ENCODE measurements at places on chromosomes 3 and 15. TPM values are rescaled to one million over a fixed set of nuclear protein-coding genes. Genes with fewer than 3 reads are reported as not detected.
A peak's percentile ranks its signal among the peaks of the same experiment; 100 is the strongest.

GRCh38 chr3:18092726-18093125 is 332.4 kb downstream of the SATB1 start:
- H3K4me3 ChIP-seq = no peak overlapping the region
- no peaks in the 10 kb centered on the region for H3K36me3 ChIP-seq
- no peaks in the 10 kb centered on the region for H3K4me1 ChIP-seq
- no peaks in the 10 kb centered on the region for H3K27me3 ChIP-seq

- no peak overlapping the region for H3K4me3 ChIP-seq
- no peak for DNase-seq
- H3K4me1 ChIP-seq = peaks cover 12% of the 10 kb centered on the region
- H3K27ac ChIP-seq = no peak overlapping the region
- H3K36me3 ChIP-seq = no peaks in the 10 kb centered on the region
Measured at GRCh38 chr3:51673181-51673801, 2.2 kb downstream of the TEX264 start.

DNA sequence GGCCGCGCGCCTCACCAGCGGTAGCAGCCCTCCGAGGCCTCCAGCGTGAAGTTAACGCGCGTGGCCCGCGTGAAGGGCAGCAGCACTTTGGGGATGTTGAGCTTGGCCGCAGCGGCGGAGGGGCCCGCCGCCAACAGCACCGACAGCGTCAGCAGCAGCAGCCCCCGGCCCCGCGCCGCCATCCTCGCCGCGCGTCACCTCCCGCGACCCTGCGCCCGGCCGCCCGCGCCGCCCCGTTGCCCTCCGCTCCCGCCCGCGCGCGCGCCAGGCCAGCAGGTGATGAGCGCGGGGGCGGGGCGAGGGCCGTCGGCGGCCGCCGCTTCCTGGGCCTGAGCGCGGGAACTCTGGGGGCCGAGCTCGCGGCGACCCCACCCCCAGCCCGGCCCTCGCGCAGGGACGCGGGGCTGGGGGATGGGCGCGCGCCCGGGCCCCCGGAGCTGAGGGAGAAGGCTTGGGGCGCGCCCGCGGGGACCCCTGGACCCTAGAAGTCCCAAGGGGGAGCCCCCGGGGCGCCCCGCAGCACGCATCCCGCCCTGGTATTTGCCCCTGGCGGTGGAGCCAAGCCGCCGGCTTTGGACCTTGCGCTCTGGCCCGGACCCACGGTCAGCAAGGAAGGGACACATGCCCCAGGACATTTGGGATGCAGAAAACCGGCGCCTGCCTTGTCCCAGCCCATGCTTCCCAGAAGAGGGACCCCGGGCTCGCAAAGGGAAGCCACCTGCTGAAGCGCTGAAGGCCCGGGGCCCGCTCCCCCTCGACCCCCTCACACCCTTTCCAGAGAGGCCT is at the start of gene NUP210:
Gene NUP210 (minus strand): TSS at position 278 of the 786 bp plus-strand sequence. CDS start 96 bp downstream, at position 182.
- no peaks in the 10 kb centered on the region for H3K4me1 ChIP-seq
- DNase-seq = no peak
- no peak within 1 kb of the TSS for H3K27ac ChIP-seq
- H3K36me3 ChIP-seq = no peaks in the 10 kb centered on the region

DNA sequence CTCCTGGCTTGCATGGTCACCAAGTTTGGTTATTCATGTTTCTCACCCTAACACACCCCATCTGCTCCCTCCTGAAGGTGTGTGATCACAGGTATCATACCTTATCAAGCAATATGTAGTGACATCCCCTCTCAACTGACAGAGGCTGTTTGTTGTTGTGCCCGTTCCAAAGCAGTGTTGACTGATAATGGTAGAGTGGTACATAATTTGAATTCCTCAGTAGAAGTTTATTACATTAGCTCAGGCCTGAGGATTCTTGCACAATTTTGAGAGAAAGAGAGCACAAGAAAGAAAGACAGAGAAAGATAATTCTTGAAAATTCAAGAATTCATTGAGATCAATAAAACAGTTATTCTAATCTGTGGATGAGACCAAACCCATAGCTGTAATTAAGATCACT is 69.1 kb upstream of the SATB1 start:
- H3K4me3 ChIP-seq = no peak overlapping the region
- no peaks in the 10 kb centered on the region for H3K27me3 ChIP-seq
- no peaks in the 10 kb centered on the region for H3K36me3 ChIP-seq
- no peak overlapping the region for H3K27ac ChIP-seq
- no peak for DNase-seq

DNA sequence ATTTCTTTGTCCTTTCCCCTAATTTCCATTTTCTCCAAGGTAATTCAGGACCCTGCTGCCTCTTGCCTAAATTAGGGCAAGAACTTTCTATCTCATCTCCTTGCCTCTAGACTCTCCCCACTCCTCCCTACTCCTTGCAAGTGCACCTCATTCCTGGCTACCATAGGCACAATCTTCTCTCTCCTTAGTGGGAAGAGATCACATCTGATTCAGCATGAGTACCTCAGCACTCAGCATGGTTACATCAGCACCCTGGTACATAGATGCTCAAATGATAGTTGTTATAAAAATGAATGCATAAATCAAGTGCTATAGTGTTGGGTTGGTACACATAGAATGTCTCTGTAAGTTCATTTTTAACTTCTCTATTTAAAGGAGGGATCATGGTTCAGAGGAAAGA is 313.4 kb upstream of the RASGRP1 start:
- H3K4me3 ChIP-seq = no peak overlapping the region
- no peak for DNase-seq
- peaks cover 5% of the 10 kb centered on the region for H3K4me1 ChIP-seq
- no peak overlapping the region for H3K27ac ChIP-seq
- no peaks in the 10 kb centered on the region for H3K27me3 ChIP-seq

GRCh38 chr3:186930641-186931531 is 560 bp downstream of the ST6GAL1 start:
- peak overlapping the region; percentile 53 for H3K27ac ChIP-seq
- H3K4me1 ChIP-seq = peaks cover 26% of the 10 kb centered on the region
- peak overlapping the region; percentile 66 for H3K4me3 ChIP-seq
- peaks cover 14% of the 10 kb centered on the region for H3K36me3 ChIP-seq
- no peaks in the 10 kb centered on the region for H3K27me3 ChIP-seq

GRCh38 chr3:170644711-170645110 is 58.8 kb upstream of the SLC7A14 start:
- H3K36me3 ChIP-seq = no peaks in the 10 kb centered on the region
- H3K27ac ChIP-seq = no peak overlapping the region
- H3K27me3 ChIP-seq = no peaks in the 10 kb centered on the region
- H3K4me3 ChIP-seq = no peak overlapping the region
- no peak for DNase-seq
- no peaks in the 10 kb centered on the region for H3K4me1 ChIP-seq

DNA sequence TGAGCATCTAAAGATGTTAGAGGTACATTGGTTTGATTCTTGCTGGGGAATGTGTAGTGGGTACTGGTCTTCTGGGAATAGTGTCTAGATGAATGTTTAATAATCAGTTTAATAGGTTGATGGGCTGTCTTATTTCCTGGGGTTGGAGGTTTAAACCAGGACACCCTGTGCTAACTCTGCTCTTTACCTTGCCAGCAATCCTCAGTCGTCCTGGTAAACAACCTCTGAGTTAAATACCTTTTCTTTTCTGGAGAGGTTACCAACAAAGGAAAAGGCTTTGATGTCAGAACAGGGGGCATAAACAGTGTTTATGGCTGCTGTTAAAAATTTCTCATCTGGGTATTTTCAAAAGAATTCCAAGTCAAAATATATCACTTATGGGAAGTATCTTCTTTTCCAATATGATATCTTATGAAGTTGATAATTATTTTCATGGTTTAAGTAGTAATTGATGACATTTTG is 23.5 kb downstream of the MITF start:
- H3K27ac ChIP-seq = no peak overlapping the region
- H3K36me3 ChIP-seq = no peaks in the 10 kb centered on the region
- no peak overlapping the region for H3K4me3 ChIP-seq

- no peaks in the 10 kb centered on the region for H3K27me3 ChIP-seq
- no peak overlapping the region for H3K27ac ChIP-seq
- H3K4me1 ChIP-seq = no peaks in the 10 kb centered on the region
Measured at GRCh38 chr3:99951701-99952100, 134.0 kb downstream of the CMSS1 start.

GRCh38 chr3:47523310-47524073 is 10.0 kb upstream of the ELP6 start:
- no peaks in the 10 kb centered on the region for H3K36me3 ChIP-seq

GRCh38 chr15:99105514-99106341 is 848 bp downstream of the SYNM start:
- peak overlapping the region; percentile 38 for H3K4me3 ChIP-seq
- no peaks in the 10 kb centered on the region for H3K36me3 ChIP-seq
- DNase-seq = peak; percentile 68
- peaks cover 7% of the 10 kb centered on the region for H3K4me1 ChIP-seq

DNA sequence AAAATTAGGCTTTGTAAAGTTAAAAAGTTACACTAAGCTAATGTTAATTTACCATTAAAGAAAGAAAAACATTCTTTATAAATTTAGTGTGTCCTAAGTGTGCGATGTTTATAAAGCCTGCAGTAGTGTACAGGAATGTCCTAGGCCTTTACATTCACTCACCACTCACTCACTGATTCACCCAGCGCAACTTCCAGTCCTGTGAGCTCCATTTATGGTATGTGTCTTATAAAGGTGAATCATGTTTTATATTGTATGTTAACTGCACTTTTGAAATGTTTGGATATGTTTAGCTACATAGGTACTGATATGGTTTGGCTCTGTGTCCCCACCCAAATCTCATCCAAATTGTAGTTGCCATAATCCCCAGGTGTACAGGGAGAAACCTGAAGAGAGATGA is 549.7 kb upstream of the EPHA6 start:
- no peaks in the 10 kb centered on the region for H3K27me3 ChIP-seq
- no peaks in the 10 kb centered on the region for H3K36me3 ChIP-seq
- DNase-seq = no peak
- no peak overlapping the region for H3K27ac ChIP-seq
- H3K4me3 ChIP-seq = no peak overlapping the region
- H3K4me1 ChIP-seq = peaks cover 41% of the 10 kb centered on the region

GRCh38 chr3:13338231-13338630 is 81.9 kb downstream of the NUP210 start:
- H3K4me1 ChIP-seq = no peaks in the 10 kb centered on the region
- no peak overlapping the region for H3K27ac ChIP-seq
- H3K36me3 ChIP-seq = no peaks in the 10 kb centered on the region
- DNase-seq = no peak
- H3K27me3 ChIP-seq = no peaks in the 10 kb centered on the region

- peaks cover 12% of the 10 kb centered on the region for H3K4me1 ChIP-seq
- H3K4me3 ChIP-seq = peak overlapping the region; percentile 69
- no peaks in the 10 kb centered on the region for H3K36me3 ChIP-seq
Measured at GRCh38 chr3:47782446-47783308, 984 bp upstream of the SMARCC1 start.

GRCh38 chr3:53026382-53027162 is 19.3 kb downstream of the SFMBT1 start:
- H3K4me3 ChIP-seq = no peak overlapping the region
- peaks cover 16% of the 10 kb centered on the region for H3K4me1 ChIP-seq
- no peak overlapping the region for H3K27ac ChIP-seq
- no peaks in the 10 kb centered on the region for H3K27me3 ChIP-seq
- H3K36me3 ChIP-seq = no peaks in the 10 kb centered on the region
- DNase-seq = no peak

DNA sequence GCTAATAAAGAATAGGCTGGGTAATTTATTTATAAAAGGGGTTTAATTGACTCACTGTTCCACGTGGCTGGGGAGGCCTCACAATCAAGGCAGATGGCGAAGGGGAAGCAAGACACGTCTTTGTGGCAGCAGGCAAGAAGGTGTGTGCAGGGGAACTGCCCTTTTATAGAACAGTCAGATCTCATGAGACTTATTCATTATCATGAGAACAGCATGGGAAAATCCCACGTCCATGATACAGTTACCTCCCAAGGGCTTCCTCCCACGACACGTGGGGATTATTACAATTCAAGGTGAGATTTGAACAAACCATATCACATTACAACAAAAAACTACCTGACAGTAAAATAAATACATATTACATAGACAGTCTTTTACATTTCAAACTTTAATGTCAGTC is 414.9 kb downstream of the NAALADL2 start:
- H3K27me3 ChIP-seq = no peaks in the 10 kb centered on the region
- no peak overlapping the region for H3K27ac ChIP-seq
- H3K36me3 ChIP-seq = no peaks in the 10 kb centered on the region
- no peak for DNase-seq
- H3K4me3 ChIP-seq = no peak overlapping the region

- H3K4me1 ChIP-seq = no peaks in the 10 kb centered on the region
- H3K4me3 ChIP-seq = no peak overlapping the region
- peak; percentile 63 for DNase-seq
- H3K27me3 ChIP-seq = no peaks in the 10 kb centered on the region
- no peak overlapping the region for H3K27ac ChIP-seq
- H3K36me3 ChIP-seq = no peaks in the 10 kb centered on the region
Measured at GRCh38 chr3:70882104-70882503, 569.7 kb upstream of the MDFIC2 start.

GRCh38 chr3:31530039-31530959 is 2.4 kb upstream of the STT3B start:
- peaks cover 17% of the 10 kb centered on the region for H3K27me3 ChIP-seq
- no peak for DNase-seq
- peaks cover 24% of the 10 kb centered on the region for H3K4me1 ChIP-seq
- H3K27ac ChIP-seq = no peak overlapping the region
- no peak overlapping the region for H3K4me3 ChIP-seq
- H3K36me3 ChIP-seq = no peaks in the 10 kb centered on the region

- no peaks in the 10 kb centered on the region for H3K27me3 ChIP-seq
- H3K27ac ChIP-seq = no peak overlapping the region
- H3K4me3 ChIP-seq = no peak overlapping the region
- no peaks in the 10 kb centered on the region for H3K36me3 ChIP-seq
- DNase-seq = no peak
Measured at GRCh38 chr3:171974986-171975837, 64.2 kb upstream of the FNDC3B start.

GRCh38 chr3:11636394-11636770 is 7.3 kb downstream of the VGLL4 start:
- H3K4me3 ChIP-seq = no peak overlapping the region
- H3K27me3 ChIP-seq = no peaks in the 10 kb centered on the region
- H3K4me1 ChIP-seq = peaks cover 83% of the 10 kb centered on the region
- no peaks in the 10 kb centered on the region for H3K36me3 ChIP-seq
- DNase-seq = no peak

Gene FBXO40
- total RNA-seq = not detected

Gene CD80
- not detected for total RNA-seq

Gene SLC28A1
- total RNA-seq = not detected

Gene GHRL
- not detected for total RNA-seq

Gene KBTBD8
- total RNA-seq = 3.2 TPM

Gene CCR5
- total RNA-seq = not detected

Gene HGD
- 0.44 TPM for total RNA-seq

Gene MEX3B
- total RNA-seq = 18.2 TPM

Gene GALNT15
- 1.7 TPM for total RNA-seq

Gene CPNE9
- total RNA-seq = not detected

Gene EEF1AKMT4
- 3.4 TPM for total RNA-seq

All from endothelial cell of umbilical vein (primary cell).